ENCODE measurements at places on chromosomes 2 and 18.

DNA sequence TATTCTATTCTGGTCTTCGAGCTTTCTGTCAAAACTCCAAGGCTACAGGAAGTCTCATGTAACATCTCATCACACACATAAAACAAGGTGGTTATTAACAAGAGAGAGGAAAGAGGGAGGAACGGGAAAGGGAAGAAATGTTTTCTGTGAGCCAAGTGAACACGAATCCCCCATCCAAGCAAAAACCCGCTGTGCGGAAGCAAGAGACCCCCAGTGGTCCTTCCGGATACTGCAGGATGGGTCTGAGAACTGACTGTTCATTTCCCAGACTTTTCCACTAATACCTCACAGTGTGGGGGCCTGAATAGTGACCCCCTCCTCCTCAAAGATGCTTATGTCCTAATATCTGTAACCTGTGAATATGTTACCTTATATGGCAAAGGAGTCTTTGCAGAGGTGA is 19.0 kb upstream of the DIPK1C start:
- peak; percentile 70 for DNase-seq

DNA sequence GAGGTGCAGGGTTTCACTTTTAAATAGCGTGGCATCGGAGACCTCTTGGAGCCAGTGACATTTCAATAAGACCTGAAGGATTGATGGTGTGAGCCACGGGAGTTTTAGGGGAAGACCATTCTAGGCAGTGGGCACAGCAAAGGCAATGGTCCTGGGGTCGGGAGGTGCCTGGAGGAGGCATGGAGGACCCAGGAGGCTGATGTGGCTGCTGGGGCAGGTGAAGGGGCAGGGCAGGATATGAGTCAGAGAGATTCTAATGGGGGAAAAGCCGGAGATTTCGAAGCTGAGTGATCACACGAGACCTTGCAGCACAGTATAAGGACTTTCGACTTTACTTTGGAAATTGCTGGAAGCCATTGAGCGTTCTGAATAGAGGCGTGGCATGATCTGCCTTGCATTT is 79.6 kb upstream of the KCNE4 start:
- no peak for DNase-seq

GRCh38 chr2:158403237-158403636 is 53.3 kb downstream of the CCDC148 start:
- no peak for DNase-seq

- DNase-seq, result no peak
These were observed 10.8 kb downstream of the ECEL1 start for GRCh38 chr2:232476791-232477190.

- DNase-seq, result no peak
These were observed 25.7 kb downstream of the TGOLN2 start for GRCh38 chr2:85302121-85302520.

GRCh38 chr2:216761809-216762208 is 66.5 kb upstream of the IGFBP5 start:
- no peak for DNase-seq

DNA sequence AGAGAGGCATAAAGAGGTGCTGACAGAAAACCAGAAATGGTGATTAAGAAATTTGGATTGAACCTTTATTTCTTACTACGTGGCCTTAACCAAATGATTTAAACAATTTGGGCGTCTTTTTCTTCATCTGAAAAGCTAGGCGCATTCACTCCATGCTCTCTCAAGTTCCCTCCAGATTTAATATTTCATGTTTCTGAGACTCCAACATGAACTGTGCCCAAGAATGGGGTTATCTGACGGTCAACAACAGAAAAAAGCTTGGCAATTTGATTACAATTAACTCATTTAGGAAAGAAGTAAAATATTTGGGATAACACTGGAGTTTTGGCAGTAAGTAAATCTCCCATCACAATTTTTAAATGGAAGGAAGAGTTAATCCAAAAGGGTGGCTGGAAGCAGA is 345.4 kb downstream of the ARHGAP15 start:
- DNase-seq, result no peak

DNA sequence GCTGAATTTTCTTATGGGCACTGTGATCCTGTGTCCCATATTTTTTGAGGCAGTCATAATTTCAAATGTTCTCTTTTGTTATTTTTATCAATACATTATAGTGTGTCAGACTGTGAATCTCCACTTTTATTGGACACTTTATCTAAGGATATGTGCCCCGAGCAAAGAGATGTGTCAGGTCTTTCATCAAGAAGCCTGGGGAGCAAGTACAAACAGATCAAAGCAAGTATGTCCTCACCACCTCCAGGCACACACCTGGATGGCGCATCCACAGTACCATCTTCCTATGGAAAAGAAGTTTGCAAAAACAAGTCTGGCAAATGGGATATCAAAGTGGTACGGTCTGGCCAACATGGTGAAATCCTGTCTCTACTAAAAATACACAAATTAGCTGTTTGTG is 81.0 kb upstream of the ZNF236 start:
- DNase-seq, result no peak
